ENCODE measurements at places on chromosomes 5 and 9. TPM values are rescaled to one million over a fixed set of nuclear protein-coding genes. Genes with fewer than 3 reads are reported as not detected.

Gene ARL14EPL
- not detected for total RNA-seq

Gene LCNL1
- total RNA-seq, result 0.92 TPM

Gene GRAMD2B
- 18.8 TPM for total RNA-seq

Gene SELENOP
- 510 TPM for total RNA-seq

Gene FLT4
- total RNA-seq, result 11.1 TPM

Gene PCDHB2
- total RNA-seq, result 3.6 TPM

Gene CATSPER3
- 1.0 TPM for total RNA-seq

Gene OR1Q1
- not detected for total RNA-seq

Gene TXNDC8
- total RNA-seq, result not detected

Gene SMC5
- total RNA-seq, result 27.8 TPM

Gene CCDC171
- 4.0 TPM for total RNA-seq

Gene PSAT1
- 2.4 TPM for total RNA-seq

Gene TRAF1
- total RNA-seq, result 7.9 TPM

Gene GPX8
- 26.8 TPM for total RNA-seq

Gene INSL4
- not detected for total RNA-seq

Gene OXCT1
- 28.7 TPM for total RNA-seq

Gene LEAP2
- total RNA-seq, result 42.4 TPM

Gene RNF38
- 49.7 TPM for total RNA-seq

Gene HSPB3
- 0.46 TPM for total RNA-seq

Gene CCDC152
- 2.3 TPM for total RNA-seq

Gene NRG2
- 14.5 TPM for total RNA-seq

Gene PCDHB3
- 1.4 TPM for total RNA-seq

Gene HBEGF
- 21.2 TPM for total RNA-seq

Gene SLC6A19
- 179 TPM for total RNA-seq

Gene FOXD1
- total RNA-seq, result 2.6 TPM

Gene NEURL1B
- 27.9 TPM for total RNA-seq

Gene LHX3
- total RNA-seq, result not detected

Gene CXCL14
- 4.7 TPM for total RNA-seq

Gene NRARP
- total RNA-seq, result 124 TPM

Gene OSMR
- 26.8 TPM for total RNA-seq

Gene UNC13B
- 59.1 TPM for total RNA-seq

Gene FOXE1
- total RNA-seq, result not detected

Gene TLR4
- total RNA-seq, result 9.8 TPM

Gene FOXD4L4
- total RNA-seq, result not detected

Gene TMEM174
- not detected for total RNA-seq

Gene SFXN1
- 42.7 TPM for total RNA-seq

Gene PCDHB9
- 2.1 TPM for total RNA-seq

Gene PTGDS
- total RNA-seq, result 481 TPM

Gene BARHL1
- not detected for total RNA-seq

Gene SLC45A2
- 0.66 TPM for total RNA-seq

Gene LHX2
- 0.17 TPM for total RNA-seq

Gene ZNF474
- total RNA-seq, result 0.29 TPM

Gene MED10
- total RNA-seq, result 27.7 TPM

Gene SLC35D2
- 70.0 TPM for total RNA-seq

Gene CTNND2
- total RNA-seq, result 131 TPM

Gene ADAMTS16
- total RNA-seq, result 0.78 TPM

Gene CD74
- 1,336 TPM for total RNA-seq

Gene ENC1
- 36.0 TPM for total RNA-seq

Gene CTXN3
- total RNA-seq, result not detected

Gene HCN1
- total RNA-seq, result 0.12 TPM

Gene ATG12
- total RNA-seq, result 36.5 TPM

Gene NEUROG1
- not detected for total RNA-seq

Gene MRPS30
- total RNA-seq, result 45.1 TPM

Gene WNT8A
- not detected for total RNA-seq

Gene SMIM33
- 0.17 TPM for total RNA-seq

Data from mucosa of gallbladder (tissue), 1 donor.